ENCODE measurements at places on chromosomes 12 and 14.

GRCh38 chr14:99387880-99388279 lies 92.8 kb downstream of the SETD3 start:
- no peak for DNase-seq

DNA sequence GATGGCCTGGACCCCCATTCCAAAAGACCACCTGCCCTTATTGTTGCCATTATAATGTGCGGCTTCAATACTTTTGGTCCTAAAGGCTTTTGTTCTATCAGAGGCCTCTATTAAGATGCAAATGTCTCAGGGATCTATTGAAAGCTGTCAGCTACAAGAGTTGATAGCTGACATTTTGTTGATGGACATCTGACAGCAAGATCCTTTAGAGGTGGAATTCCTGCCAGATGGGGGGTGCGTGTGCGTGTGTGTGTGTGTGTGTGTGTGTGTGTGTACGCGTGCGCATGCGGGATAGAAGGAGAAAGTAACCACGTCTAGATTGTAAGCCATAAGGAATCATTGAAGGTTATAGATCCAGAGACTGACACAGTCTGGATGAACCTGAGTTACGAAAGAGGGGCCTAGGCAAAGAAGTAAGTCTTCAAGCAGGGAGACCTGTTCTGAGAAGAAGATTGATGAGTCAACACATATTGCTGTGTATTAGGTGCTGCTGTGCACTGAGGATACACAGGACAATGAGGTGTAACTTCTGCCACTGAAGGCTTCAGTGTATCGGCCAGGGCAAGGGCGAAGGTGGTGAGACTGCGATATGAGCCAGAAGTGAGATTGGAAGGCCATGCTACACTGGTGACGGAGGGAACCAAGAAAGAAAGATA lies 89.2 kb downstream of the PRMT8 start:
- DNase-seq: no peak

DNA sequence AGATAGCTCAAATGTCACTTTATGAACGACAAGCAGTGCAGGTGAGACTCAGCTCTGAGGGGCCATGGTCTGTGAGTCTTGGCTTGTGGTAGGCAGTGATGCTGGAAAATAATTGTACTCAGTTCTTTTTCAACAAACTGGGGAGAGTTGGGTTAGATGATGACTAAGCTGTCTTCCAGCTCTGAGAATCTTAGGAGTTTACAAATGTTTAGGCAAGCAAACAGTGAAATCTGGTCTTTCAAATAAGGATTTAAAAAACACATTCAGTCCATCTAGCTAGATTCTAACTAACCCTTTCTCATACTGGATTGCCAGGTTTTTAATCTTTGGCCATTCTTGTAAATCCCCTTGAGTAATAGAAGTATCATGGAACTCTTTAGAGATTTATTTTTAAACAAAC lies 3.4 kb downstream of the PHC1 start:
- no peak for DNase-seq

DNA sequence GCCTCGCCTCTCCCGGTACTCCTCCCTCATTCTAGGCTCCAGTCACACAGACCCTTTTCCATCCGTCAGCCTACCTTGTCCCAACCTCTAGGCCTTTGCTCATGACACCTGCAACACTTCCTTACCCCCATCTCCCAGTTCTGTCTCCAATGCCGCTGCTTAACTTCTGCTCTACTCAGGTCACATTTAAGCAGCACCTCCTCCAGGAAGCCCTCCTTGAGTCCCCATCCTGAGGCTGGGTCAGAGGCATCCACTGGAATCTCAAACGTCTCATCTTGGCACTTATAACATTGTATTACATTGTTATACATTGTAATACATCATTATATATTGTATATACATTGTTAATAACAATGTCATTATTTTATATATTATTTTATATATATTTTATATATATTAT lies 32.8 kb downstream of the RASAL1 start:
- DNase-seq: no peak

GRCh38 chr14:81312289-81312876 lies 87.7 kb downstream of the STON2 start:
- DNase-seq: no peak

GRCh38 chr12:90757957-90758356 lies 197.0 kb downstream of the CCER1 start:
- no peak for DNase-seq

Data from islet precursor cell (in vitro differentiated cells).